ENCODE measurements at places on chromosomes 13 and 19.

DNA sequence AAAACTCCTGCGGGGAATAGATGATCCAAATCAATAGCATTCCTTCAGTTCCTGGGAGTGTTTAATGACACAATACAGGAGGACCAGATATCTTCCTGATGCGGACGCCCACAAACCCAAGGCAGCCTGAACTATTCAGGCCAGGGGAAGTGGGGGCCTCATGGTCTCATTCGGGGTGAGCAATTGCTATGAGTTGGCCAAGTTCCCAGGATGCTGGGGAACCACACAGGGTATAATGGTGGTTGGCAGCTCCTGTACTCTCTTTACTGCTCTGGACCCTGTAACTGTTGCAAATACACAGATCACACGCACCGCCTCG lies 401.2 kb downstream of the IRS2 start:
- DNase-seq, result no peak

GRCh38 chr13:92494915-92495314 lies 731.7 kb upstream of the GPC6 start:
- no peak for DNase-seq

GRCh38 chr13:32737111-32737571 lies 150.9 kb downstream of the PDS5B start:
- DNase-seq, result no peak

- DNase-seq, result no peak
These were observed 120.6 kb upstream of the GPR12 start for GRCh38 chr13:26881154-26881553.

DNA sequence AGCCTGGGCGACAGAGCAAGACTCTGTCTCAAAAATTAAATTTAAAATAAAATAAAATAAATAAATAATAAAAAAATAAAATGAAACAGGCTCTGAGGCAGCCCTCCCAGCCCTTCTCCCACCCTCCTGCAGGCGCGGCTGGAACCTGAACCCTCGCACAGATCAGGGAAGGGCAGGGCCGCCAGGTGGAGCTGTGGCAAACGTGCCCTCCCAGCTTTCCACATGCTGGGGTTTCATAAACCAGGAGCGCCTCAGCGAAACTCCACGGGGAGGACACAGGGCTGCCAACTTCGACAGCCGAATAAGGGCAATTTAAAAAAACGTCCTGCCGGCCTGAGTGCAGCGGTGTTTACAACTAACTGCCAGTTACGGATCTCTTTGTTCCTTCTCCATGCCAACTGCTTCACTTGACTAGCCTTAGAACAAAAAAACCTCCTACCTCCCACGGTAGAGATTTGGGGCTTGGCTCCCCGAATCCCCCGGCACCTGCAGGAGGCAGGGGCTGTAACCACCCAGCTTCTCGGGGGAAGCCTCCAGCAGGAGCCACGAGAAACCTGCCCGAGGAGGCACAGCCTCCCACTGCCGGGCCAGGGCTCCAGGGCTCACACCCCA lies 15.9 kb downstream of the ZNF787 start:
- peak; percentile 43 for DNase-seq

- DNase-seq, result no peak
These were observed 1551.8 kb downstream of the SLITRK1 start for GRCh38 chr13:82330499-82330898.

- no peak for DNase-seq
These were observed 105.3 kb upstream of the CACNA1A start for GRCh38 chr19:13611596-13611995.

- DNase-seq, result no peak
These were observed 2.2 kb upstream of the TMEM161A start for GRCh38 chr19:19140476-19140875.

GRCh38 chr13:91112201-91112923 lies 235.1 kb upstream of the MIR17HG start:
- no peak for DNase-seq

DNA sequence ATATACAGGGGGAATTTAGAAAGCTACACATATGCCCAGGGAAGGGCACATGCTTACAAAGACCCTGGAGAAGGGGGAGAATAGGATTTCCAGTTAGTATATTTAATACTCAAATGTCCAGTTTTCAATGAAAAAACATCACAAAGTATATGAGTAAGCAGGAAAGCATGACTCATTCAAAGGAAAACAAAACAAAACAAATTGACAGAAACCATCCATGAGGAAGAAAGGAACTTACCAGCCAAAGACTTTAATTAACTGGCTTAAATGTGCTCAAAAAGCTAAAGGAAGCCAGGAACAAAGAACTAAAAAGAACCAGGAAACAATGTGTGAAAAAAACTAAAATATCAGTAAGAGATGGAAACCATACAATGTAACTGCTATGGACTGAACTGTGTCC lies 716.2 kb upstream of the ARGLU1 start:
- no peak for DNase-seq

- DNase-seq, result no peak
These were observed 14.7 kb downstream of the PIN1 start for GRCh38 chr19:9849791-9850190.

DNA sequence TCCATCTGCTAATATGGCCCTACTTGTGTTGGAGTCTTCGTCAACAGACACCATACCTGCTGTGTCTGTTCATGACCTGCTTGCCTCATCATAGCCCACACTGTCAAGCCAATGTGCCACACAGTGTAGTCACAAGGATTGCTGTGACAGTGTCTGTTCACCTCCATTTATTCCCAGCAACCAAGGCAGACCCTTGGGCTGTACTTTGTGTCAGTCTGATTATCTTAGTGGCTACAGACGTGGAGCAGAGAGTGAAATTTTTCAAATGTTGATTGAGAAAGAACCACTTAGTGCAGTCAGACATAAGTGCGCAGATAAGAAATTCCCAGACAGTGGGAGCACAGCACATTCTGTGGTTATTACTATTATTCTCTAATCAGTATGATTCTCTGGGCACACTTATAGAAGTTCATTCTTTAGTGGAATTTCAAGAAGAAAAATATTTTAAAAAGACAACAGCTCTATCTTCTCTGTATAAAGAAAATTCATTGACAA lies 184.6 kb downstream of the GPC6 start:
- no peak for DNase-seq

- DNase-seq, result no peak
These were observed 48.8 kb downstream of the SLC7A1 start for GRCh38 chr13:29546662-29547061.

Measured in stimulated activated CD4-positive, alpha-beta T cell treated with anti-CD3 and anti-CD28 coated beads, Interleukin-12 subunit alpha, Interleukin-12 subunit beta, amount 100 ng/mL, for 4 hours (primary cell).